ENCODE measurements at places on chromosomes 7 and 10.

DNA sequence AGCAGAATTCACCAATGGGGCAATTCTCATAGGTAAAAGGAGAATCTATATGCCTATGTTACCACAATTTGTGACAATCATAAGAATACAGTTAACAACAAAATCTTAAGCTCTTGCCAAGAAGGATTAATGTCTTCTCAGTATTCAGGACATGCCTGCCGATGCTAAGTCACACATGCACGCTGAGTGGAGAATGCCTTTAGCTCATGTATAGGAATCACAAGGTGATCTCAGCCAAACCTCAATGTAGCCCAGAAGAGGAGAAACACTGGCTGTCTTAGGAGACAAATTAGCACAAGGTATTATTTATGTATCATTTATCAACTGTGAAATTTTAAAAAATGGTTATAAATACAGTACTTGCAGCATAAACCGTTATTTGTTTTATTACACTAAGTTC is 2.7 kb downstream of the HTR7 start:
- no peak for DNase-seq

GRCh38 chr10:126315494-126316177 is 72.6 kb downstream of the ADAM12 start:
- DNase-seq, result no peak

DNA sequence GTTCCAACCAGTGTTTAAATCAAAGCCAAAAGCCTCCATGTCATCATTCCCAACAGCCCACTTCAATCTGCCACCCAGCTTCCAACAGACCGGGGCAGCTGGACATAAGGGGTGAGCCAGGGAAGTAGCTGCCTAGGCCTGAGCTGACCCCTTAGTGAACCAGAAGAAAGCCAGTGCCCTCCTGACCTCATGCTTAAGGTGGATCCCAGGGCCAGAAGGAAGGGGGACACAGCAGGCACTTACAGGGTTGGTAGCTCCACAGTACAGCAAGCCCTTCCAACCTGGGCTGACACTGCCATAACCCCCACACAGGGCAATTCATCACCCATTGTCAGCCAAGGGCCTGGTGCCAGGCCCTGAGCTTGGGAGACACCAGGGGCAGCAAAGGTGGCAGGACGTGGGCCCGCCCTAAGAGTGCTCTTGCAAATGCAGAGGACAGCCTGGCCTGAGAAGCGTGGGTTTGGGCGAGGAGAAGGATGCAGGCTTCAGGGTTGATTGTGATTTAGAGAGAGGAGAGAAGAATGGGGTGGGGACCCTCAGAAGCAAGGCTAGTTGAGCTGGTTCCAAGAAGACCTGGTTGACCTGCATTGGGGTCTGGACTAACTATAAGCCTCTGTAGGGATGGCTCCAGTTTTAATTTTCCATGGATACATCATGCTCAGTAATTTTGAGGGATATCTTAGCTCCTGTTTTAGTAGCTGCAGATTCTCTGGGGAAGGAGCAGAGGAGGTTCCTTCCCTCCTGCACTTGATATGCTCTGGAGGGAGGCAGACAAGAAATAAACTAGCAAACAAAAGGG is 3.1 kb upstream of the CYP26A1 start:
- no peak for DNase-seq

DNA sequence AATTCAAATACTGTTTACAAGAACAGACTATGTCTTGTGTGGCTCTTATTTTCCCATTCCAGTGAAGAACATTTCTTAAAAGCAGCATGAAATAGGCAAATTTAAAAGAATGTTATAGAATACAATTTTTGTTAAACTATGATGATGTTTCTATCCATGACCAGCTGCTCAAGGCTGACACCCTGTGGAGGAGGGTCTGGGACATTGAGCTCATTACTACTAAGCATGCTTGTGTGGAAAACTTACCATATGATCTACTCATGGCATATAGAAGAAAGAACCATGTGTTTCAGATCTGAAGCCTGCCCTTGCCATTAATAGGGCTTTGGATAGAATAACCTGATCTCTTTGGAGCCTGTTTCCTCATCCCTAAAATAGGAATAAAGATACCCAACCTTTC is 125.0 kb downstream of the FOXP2 start:
- no peak for DNase-seq

DNA sequence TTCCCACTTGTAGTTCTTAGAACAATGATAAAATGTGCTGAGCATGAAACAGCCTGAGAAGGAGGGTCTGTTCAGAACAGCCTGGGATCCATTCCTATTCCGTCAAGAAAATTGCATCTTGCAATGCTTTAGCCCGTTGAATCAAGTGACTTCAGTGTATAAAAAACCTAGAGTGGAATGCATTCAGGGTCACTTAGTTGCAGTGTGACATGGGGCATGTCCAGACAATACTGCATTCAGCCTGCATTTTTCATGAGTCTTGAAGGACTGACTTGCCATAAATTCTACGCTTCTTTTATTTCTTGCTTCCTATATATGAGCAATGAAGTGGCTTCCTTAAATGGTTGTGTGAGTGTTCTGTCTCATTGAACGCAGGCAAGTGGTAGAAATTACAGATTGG is 758.3 kb upstream of the COBL start:
- DNase-seq, result no peak

DNA sequence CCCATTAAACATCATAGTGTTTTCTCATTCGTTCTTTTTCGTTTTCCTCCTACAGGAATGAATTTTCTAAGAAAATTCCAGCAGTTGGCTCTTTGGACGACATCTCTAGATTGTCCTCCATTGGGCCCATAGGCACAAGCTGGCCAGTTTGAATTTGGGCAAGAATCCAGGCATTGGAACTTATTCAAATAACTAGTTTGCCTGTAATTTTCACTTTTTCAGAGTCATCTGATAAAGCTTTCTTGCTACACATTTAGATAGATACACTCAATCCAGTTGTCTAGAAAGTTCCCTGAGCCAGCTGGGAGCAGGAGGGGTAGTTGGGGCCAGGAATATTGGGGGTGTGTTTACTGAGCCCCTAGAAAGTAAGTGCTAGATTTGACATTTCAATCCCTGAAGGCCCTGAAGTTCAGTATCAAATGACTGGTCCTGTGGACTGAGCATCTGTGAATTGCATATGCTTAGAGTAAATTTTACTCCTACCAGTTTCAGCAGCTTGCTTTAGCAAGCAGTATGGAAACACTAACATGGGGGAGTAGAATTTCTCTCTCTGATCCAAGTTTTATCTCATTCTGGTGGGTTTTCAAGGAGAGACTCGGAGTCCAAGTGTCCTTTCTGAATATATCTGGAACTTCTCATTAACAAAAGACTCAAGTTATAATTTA is 5.2 kb downstream of the EGFR start:
- no peak for DNase-seq

- no peak for DNase-seq
Observed at GRCh38 chr7:115216652-115217051, 294.8 kb downstream of the MDFIC start.

- DNase-seq, result no peak
Observed at GRCh38 chr10:2494399-2494798, 572.9 kb upstream of the PFKP start.

DNA sequence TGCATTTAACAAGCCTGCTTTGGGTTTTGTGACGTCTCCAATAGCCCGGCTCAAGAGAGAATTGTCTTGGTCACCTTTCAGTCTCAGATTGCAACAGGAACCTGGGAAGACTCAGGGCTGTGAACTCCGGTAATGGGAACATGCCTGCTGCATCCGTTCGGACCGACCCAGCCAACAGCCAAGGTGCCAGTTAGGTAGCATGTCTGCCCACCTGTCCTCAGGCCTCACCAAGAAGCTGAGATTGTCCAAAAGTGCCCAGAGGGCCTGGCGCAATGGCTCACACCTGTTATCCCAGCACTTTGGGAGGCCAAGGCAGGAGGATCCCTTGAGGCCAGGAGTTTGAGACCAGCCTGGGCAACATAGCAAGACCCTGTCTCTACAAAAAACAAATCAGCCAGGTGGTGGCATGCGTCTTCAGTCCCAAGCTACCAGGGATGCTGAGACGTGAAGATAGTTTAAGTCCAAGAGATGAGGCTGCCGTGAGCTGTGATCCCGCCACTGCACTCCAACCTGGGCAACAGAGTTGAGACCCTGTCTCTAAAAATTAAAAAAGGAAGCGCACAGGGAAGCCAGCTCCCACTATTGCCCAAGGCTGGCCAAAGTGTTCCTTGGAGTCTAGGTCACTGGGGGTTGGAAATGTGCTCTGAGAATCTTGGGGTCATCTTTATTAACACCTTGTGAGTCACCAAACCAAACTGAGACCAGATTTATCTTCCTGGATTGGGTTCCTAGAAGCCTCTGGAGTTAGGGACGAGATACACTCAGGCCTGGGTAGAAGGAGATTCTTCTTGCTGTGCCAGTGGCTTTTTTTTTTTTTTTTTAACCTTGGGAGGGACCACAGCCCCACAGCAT is 26.9 kb downstream of the BAG3 start:
- DNase-seq, result no peak

GRCh38 chr7:77326131-77326530 is 90.0 kb downstream of the GSAP start:
- no peak for DNase-seq

DNA sequence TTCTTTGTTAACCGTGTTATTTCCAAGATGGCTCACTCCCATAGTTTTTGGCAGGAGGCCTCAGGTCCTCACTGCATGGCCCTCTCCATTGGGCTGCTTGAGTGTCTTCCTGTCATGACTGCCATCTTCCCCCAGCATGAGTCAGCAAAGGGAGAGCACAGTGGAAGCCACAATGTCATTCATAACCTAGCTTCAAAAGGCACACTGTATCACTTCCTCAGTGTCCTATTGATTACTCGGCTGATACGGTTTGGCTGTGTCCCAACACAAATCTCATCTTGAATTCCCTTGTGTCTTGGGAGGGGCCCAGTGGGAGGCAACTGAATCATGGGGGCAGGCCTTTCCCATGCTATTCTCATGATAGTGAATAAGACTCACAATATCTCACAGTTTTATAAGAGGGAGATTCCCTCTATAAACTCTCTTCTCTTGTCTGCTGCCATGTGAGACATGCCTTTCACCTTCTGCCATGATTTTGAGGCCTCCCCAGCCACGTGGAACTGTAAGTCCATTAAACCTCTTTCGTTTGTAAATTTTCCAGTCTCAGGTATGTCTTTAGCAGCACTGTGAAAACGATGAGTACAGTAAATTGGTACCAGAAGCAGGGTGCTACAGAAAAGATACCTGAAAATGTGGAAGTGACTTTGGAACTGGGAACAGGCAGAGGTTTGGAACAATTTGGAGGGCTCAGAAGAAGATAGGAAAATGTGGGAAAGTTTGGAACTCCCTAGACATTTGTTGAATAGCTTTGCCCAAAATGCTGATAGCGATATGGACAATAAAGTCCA is 106.5 kb downstream of the PRLHR start:
- no peak for DNase-seq
